ENCODE measurements at places on chromosomes 7 and 10.

DNA sequence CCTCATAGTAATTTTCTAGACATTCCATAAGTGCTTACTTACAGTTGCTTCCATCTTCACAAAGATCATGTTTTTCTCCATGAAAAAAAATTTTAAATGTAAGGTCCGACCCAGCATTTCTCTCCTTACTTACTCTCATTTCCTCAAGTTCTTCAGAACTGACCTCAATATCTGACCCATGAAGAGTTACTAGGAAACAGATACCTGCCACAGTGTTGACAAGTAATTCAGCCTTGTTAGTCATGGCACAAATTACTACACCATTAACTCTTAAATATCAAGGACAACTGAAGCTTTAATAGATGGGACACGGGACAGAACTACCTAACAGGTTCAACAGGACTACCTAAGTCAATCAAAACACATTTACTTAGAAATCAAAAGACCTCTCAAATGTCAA, 316.2 kb downstream of the POM121L12 start:
- no peak for DNase-seq

DNA sequence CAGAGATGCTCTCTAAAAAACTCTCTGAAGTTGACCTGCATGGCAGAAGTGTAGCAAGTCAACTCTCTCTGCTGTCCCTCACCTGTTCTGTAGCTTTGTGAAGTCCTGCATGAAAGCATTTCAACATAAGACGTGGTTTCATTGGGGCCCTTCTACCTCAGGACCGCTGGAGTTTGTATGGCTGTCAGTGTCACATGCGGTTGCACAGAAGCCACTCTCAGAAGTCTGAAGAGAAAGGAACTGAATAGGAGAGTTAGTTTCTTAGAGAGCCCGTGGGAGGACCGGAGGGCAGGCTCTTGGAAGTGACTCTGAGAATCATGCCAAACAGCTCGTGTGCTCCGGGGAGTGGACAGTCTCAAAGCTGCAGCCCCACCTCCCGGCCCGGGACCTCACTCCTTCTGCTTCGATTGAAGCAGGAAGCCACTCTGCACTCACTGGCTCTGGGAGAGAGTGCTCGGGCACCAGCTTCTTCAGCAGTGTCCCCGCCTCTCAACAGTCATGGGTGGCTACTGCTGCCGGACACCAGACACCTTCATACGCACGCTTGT, 486.7 kb downstream of the SDK1 start:
- no peak for DNase-seq

GRCh38 chr7:85125176-85125575, 61.7 kb downstream of the SEMA3D start:
- no peak for DNase-seq

DNA sequence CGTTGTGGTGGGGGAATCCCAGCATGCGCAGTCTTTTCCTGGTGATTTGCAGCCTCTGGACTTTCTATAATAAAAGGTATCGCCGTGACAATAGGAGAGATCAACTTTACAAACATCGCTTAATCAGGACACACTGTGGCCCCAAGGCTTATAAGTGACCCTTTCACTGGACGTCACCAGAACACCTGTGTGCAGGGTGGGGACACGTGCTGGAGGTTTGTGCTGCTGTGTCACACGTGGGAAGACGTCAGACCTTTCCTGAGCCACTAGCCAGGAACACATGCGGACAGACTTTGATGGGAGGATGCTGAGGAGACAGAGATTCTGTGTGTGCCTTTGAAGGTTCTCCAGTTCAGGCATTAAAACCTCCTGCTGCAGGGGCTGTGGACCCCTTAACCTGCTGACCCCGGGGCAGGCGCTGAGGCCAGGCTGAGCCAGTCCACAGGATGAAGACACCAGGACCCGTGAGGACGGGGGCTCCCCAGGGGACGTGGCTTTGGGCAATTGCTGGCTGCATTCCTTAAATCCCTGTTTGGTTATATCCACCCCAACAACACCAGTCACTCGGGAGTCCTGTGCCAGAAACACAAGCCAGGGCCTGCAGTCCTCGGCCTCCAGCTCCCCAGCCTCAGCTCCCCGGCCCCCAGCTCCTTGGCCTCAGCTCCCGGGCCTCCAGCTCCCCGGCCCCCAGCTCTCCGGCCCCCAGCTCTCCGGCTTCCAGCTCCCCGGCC, 183.4 kb downstream of the PTPRN2 start:
- no peak for DNase-seq

All from activated CD4-positive, alpha-beta T cell treated with anti-CD3 and anti-CD28 coated beads, Interleukin-2, Interleukin-6, amounts not matched to agents 100 ng/mL and 50 ng/mL, durations not matched to agents 16 hours and 8 hours (primary cell).